HuH-7.5 (cell line): ENCODE measurements at places on chromosomes 7 and 10.
A peak's percentile ranks its signal among the peaks of the same experiment; 100 is the strongest.

GRCh38 chr7:95539426-95539825 is 53.7 kb downstream of the ASB4 start:
- no peak for DNase-seq

DNA sequence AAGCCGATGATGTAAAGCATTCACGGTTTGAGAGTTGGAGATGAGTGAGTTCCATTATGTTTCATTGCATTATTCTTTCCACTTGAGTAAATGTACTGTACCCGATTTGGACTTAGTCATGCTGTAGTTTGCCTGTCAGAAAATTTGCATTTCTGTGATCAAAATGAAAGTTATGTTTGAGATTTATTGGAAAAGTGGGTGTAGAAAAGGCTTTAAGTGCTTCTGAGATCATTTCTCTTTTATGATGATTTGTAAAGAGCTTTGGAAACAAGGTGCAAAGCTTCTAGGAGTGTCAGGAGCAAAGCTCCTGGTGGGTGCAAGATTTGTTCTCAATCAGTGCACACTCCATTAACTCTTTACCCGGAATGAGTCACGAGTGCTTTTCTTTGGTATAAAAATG is 204.1 kb upstream of the POM121L12 start:
- no peak for DNase-seq

DNA sequence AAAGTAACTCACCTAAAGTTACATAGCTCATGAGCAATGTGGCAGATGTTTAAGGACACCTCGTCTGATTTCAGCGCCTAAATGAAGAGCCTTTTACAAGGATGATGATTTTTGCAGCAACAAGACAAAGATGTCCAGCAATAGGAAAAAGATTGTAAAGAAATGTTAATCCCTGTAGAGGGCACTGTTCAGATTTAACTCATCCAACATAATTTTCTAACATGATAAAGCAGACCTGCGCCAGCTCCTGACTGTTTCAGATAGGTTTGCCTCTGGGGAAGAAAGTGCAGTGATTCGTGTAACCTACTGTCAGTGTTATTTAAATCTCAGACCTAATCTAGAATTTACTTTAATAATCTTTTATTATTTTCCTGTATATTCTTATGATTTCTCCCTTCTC is 595.2 kb downstream of the AUTS2 start:
- no peak for DNase-seq

DNA sequence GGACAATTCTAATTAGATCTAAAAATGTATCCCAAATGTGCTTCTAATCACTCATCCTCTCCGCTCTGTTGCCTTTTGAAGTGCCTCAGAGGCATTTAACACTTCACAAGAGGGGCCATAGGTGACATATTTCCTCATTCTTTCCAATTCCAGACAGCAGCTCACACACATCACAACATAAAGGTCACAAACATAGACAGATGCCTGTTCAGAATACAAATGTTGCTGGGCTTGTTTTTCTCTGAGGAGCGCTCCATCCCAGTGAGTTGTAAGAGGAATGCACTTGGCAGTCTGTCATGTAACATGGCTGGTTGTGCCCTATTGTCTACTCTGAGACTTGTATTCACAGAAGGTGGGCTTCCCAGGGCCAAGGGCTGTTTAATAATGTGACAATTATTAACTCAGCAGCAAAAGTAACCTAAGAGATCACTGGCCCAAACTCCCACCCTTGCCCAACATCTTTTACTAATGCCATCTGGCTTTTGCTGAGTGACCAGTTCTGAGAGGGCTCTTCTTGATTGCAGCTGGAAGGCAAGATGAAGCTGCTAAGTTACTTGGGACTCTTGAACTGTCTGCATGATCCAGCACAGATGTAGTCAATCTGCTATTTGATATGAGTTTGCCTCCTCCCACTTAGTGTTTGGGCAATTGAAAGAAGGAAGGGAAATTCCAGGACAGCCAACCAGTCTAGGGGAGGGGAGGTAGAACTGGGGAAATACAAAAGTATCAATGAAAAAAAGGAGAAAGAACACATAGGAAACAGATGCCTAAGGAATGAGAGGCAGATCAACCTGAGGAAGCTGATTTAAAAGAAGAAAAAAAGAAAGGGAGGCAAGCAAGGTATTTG is 13.6 kb downstream of the PON2 start:
- no peak for DNase-seq

DNA sequence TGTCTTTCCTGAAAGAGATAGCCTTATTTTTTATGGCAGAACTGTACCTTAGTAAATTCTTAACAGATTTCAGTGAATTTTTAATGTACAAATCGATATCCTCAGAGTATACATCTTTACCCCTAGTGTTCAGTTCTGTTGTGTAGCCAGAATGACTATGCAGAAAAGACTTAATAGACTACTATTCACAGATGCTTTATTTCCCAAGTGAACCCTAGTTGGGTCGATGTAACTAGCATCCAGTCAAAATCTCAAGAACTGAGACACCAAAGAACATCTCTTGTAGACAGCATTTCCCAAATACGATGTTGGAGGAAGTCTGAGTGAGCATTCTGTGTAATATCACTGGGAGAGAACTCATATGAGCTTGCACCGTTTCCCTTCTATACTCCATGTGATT is 1.5 kb downstream of the AKR1C3 start:
- DNase-seq, result no peak

DNA sequence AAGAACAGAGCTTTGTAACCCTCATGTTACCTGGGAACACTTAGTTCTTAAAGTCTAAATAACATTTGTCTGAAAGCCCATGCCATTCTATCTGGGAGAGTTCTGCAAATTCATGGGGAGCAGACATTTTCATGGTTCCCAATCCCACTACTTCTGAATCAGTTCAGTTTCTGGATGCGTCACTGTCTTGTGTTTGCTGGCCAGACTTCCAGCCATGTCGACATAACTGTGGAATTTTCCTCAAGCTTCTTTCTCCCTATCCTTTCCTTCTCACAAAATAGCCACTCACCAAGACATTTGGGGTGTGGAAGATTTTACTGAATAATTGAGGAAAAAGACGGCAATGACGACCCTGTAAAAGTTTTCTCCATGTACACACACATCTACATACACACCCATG is 272.5 kb downstream of the NEBL start:
- DNase-seq, result no peak

DNA sequence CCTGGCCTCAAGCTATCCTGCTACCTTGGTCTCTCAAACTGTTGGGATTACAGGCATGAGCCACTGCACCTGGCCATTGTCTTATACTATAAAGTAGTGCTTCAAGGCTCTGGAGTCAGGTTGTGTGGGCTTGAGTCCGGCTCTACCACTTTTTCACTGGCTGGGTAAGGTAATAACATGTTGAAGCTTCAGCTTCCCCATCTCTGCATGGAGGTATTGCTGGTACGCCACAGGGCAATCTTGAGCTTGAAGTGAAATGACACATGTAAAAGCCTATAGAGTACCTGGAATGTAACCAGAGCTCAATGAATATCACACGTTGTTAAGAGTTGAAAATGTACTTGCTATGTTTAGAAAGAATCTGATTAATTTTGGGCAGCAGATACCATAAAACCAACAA is 120.8 kb downstream of the POU6F2 start:
- DNase-seq, result no peak

GRCh38 chr7:20102982-20103381 is 114.2 kb downstream of the MACC1 start:
- DNase-seq, result no peak

GRCh38 chr7:150950496-150951180 is 27.5 kb downstream of the KCNH2 start:
- DNase-seq, result no peak

- DNase-seq, result no peak
Measured at GRCh38 chr7:146655928-146656797, 539.6 kb downstream of the CNTNAP2 start.

DNA sequence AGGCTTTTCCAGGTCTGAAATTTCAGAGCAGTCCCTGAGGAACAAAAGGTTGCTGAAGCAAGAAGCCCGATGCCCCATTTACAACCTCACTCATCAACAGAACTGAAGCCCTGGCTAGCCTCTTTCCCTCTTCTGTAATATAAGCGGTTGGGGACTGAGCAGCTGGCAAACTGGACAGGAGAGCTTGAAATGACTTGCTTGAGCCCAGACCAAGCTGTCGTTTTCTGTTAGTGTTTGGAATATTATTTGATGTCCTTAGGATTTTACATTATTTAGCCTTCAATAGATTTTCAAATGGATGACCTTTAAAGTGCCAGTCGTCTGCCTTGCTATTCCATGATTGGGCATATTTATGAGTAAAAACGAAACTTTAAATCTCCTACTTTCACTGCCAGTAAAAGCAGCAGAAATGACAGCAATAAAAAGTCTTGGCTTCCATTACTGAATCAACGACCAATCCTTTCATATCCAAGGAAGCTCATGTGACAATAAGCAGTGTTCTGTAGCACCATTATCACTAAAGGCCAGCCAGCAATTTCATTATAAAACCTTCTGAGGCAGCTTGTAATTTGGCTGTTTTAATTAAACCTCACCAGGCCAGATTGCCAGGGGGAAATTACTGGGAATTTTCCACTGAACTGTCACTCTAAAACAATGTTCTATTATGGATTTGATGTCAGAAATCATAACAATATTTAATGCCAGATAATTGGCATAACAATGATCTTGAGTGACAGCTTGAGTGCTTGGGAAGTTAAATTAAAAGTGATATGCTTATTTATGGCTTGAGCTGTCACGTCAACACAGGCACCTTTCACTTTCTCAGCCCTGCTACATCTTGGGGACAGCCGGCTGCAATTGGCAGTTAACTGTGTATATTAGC is 85.9 kb downstream of the LSMEM1 start:
- no peak for DNase-seq

GRCh38 chr10:26367771-26368170 is 70.4 kb upstream of the APBB1IP start:
- peak; percentile 8 for DNase-seq

DNA sequence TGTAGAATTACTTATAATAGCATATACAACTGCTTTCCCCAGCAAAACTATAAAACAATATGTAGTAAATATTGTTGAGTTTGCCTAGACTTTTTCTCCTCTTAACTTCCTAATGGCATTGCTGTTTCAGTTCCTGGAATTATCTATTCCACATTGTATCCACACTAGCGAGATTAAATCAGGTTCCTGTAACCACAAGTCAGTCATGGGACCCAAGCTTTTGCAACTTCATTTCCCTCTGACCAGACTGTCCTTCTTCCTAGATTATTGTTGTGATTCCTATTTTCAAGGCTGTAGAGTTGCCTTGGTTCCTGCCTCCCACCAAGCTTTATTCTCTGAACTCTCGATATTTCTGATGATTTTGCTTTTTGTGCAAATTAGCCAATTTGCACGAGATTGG is 173.3 kb upstream of the ZNF804B start:
- DNase-seq, result no peak

- DNase-seq, result no peak
Measured at GRCh38 chr7:104845557-104845956, 168.4 kb upstream of the KMT2E start.
